ENCODE measurements at places on chromosomes 5 and 9. TPM values are rescaled to one million over a fixed set of nuclear protein-coding genes. Genes with fewer than 3 reads are reported as not detected.

DNA sequence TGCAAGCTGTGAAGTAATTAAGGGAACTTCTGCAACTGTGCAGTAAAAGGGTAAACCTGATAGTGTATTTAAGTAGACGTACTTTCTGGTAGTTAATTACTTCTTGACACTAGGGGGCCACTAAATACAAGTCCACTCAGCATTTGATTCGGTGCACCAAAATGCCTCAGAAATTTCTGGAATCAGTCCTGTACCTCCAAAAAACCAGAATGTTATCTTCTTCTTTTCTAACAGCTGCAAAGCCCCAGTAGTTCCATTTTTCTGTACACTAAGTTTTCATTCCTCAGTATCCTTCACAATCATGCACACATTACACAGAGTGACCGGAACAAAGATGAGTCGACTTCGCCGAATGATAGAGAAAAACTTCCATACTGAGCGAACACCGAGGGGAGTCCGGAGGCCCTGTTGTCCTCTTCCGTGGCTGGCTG is 484 bp downstream of the GFM2 start:
- no peak for DNase-seq

DNA sequence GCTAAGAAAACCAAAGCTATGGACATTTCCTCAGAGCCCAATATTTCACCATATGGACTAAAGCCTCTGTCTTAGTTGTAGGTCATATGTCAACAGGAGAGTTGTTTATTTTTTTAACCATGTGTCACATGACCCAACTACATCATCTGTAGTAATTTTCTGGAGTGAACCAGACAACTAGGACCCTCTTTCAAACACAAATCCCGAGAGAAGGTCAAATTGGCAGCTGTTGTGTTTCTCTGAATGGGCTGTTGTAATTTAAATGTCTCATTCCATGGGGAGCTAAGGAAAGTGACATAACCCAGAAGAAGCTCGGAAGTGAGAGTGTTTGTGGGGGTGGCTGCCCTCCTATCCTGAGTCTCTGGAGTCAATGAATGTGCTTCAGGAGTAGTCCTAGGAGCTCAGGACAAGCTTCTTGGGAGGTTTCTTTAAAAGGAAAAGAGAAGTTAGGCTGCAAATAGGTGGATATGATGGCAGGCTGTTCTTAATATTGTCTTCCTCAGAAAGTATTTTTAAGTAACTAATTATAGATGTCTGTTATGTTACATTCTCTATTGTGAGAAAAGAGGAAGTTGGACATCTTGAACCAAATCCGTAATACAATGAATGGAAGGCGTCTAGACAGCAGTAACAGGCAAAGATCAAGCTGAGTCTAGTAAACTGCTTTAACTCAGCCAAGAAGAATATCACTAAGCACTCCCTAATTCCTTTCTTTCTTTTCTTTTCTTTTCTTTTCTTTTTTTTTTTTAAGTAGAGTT is 50.1 kb downstream of the TMEM167A start:
- DNase-seq = no peak

- no peak for DNase-seq
These were observed 5.9 kb downstream of the ARSB start for GRCh38 chr5:78979117-78979742.

DNA sequence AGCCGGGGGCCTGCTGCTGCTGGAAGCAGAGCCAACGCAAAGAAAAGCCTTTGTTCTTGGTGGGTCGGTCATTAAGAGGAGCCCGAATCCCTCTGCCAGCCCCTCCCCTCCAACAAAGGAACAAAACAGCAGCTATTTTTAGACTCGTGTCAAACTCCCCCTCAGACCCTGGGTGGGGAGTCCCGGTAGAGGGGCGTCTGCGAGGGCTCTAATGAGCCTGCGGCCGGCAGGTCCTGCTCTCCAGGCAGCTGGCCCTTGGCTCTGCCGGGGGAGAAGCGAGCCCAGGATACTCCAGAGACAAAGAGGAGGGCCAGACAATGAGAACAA is 114.0 kb downstream of the LHX2 start:
- DNase-seq = no peak

The IFNK gene
- polyA plus RNA-seq = not detected

The PAPPA gene
- polyA plus RNA-seq = 39.9 TPM
